ENCODE measurements at places on chromosomes 5 and 9. TPM values are rescaled to one million over a fixed set of nuclear protein-coding genes. Genes with fewer than 3 reads are reported as not detected.

NDOR1 gene
- 18.0 TPM for total RNA-seq

DOCK2 gene
- total RNA-seq: 0.42 TPM

CD14 gene
- total RNA-seq: 2.2 TPM

LRRC8A gene
- 30.9 TPM for total RNA-seq

INSYN2B gene
- 0.19 TPM for total RNA-seq
